Stimulated activated CD8-positive, alpha-beta memory T cell treated with anti-CD3 and anti-CD28 coated beads, Interleukin-2, amount 100 ng/mL, for 48 hours (primary cell): ENCODE measurements at places on chromosomes 6 and 20.

DNA sequence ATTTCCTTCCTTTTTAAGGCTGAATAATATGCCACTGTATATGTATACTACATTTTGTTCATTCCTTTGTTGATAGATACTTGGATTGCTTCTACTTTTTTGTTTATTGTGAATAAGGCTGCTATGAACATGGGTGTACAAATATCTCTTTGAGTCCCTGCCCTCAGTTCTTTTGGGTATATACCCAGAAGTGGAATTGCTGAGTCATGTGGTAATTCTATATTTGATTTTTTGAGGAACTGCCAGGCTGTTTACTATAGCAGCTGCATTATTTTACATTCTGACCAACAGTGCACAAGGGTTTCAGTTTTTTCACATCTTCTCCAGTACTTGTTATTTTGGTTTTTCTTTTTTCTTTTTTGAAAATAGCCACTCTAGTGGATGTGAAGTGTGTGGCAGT is 34.1 kb downstream of the CDS2 start:
- DNase-seq: no peak

GRCh38 chr6:71476371-71476770 is 187.8 kb downstream of the OGFRL1 start:
- no peak for DNase-seq

- no peak for DNase-seq
Observed at GRCh38 chr6:46642928-46643751, 9.5 kb downstream of the CYP39A1 start.

DNA sequence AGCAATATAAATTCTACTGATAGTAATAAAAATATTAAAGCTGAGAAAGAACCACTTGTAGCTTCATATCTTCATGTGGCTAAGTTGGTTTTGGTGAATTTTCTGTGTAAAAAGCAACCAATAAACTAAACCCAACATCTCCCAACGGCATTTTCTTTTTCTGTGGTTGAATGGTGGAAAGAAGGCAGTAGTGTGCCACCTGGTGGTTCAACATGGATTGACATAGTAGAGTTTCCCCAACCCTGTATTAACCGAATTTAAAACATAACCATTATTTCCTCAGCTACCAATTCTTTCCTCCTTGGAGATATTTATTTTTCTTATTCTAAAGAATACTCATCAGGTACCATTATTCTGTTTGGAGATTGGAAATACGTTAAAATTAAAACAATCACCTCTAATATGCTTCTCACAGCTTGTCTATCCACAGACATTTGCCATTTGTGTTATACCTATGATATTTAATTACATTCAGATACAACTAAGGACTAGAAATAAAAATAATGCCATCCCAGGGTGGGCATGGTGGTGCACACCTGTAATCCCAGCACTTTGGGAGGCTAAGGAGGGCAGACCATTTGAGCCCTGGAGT is 117.1 kb upstream of the EEF1E1 start:
- DNase-seq: no peak

- peak; percentile 47 for DNase-seq
Observed at GRCh38 chr6:3410385-3411360, 46.2 kb downstream of the SLC22A23 start.

GRCh38 chr20:44092551-44093248 is 94.3 kb downstream of the JPH2 start:
- DNase-seq: no peak

- peak; percentile 3 for DNase-seq
Observed at GRCh38 chr6:107132330-107132954, 17.1 kb upstream of the BEND3 start.

DNA sequence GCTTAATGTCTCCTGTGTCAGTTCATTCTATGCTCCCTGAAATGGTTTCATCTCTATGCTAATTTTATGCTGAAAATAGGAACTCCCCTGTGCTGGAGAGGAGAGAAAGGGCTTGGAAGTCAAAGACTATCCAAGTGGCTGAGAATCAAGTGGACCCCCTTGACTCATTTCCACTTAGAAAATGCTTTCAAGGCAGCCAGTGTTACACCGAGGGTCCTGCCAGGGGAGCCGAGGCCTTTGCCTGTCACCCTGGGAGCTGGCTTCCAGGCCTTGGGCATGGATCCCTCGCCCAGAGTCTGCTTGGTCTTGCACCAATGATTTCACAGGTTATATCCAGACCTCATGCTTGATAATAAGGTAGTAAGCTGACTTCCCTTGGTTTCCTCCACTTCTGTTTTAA is 342.6 kb downstream of the NRN1 start:
- DNase-seq: no peak

DNA sequence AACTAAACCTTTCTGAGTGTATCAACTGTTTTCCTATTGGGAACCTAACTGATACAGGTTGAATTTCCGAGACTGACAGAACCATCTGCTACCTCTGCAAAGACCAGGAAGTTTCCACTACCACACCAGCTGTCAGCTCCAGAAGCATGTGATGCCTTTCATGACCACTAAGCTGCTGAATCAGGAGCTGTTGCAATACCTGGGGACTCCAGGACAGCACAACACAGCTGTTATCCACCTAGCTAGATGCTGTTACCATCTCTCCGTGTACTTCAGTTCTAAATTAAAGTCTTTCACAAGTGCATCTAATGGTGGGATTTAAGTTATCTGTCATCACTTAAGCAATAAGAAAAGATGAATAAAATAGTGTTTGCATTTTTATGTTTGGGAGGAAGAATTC is 158.2 kb upstream of the IMPG1 start:
- DNase-seq: no peak

- DNase-seq: no peak
Observed at GRCh38 chr6:118758946-118759345, 107.6 kb upstream of the CEP85L start.

DNA sequence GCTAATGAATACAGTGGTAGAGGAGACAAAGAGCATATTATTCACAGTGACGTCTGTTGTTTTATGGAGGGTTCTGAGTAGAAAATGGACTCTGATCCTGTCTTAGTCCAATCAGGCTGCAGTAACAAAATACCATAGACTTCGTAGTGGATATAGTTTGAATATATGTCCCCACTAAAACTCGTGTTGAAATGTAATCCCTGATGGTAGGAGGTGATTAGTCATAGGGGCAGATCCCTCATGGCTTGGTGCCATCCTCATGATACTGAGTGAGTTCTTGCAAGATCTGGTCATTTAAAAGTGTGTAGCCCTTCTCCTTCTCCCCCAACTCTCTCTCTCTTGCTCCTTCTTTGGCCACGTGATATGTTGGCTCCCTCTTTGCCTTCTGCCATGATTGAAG is 82.5 kb downstream of the CD83 start:
- no peak for DNase-seq

- DNase-seq: no peak
Observed at GRCh38 chr6:62998022-62998421, 213.2 kb upstream of the FKBP1C start.

- no peak for DNase-seq
Observed at GRCh38 chr6:28653876-28654275, 128.2 kb downstream of the GPX5 start.

GRCh38 chr6:56227071-56227879 is 20.1 kb downstream of the COL21A1 start:
- no peak for DNase-seq

DNA sequence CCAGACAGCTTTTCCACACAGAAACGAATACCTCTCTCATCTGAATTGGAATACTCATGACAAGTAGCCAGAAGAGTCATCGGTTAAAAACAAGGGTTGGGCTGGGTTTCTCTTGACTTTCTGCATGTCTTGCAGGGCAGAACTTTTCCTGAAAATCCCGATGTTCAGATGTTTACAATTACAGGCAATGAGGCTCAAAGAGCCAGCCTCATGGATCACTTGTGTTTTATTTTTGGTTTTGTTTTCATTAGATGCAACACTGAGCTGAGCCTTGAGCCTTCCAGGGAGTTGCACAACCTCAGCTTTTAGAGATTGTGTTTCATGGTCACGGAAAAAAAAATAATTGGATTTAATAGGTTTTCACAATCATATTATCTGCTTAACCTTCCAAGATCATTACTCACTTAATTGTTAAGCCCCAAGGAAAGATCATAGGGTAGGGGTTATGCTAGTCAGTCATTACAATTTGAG is 288.1 kb upstream of the PRDM1 start:
- DNase-seq: no peak

DNA sequence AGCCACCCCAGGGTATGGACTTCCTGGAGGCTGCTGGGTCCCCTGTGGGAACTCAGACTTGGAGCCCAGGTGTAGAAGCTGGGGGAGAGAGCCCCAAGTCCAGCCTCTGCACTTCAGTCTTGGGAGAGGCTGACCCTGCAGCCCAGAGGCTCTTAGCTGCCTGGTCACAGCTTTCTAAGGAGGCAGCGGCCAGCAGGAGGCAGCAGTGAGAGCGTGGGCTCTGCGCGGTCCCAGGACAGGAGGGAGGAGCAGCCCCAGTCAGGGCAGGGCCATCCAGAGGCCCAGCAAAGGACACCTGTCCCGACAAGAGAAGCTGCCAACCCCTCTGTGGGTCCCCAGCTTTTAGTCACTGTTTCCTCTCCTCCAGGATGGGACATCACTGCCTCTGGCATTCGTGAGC is 9.4 kb downstream of the TREML2 start:
- DNase-seq: no peak

DNA sequence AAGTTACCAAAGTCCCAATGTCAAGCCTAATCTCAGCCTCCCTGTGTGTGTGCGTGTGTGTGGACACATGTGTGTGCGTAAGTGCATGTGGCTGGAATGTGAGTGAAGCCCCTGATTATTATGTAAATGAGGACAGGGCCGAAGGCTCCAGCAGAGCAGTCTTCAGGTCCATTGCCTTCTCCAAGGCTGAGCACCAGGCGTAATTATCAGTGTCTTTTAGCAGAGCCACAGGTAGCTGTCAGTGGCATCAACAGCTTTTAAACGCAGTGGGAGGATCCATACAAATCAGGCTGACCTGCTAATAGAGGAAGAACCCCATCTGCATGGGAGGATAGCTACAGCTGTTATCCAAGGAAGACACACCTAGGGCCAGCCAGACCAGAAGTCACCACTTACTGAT is 324.3 kb upstream of the MOCS1 start:
- no peak for DNase-seq

DNA sequence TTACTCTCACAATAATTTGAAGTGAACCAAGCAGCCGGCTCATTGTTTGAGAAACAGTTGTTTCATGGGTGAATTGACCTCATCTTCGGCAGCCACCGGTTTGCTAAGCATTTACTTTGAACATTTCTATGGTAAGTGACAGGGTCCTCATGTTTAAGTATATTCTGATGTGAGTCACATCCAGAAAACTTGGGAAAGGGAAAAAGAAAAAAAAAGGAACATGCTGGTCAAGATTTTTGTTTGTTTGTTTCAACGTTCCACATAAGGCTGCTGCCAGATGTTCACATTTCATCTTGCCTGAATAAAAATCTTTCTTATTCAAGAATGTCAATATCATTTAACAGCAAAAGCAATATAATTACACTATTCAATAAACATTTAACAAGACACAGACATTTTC is 55.0 kb upstream of the EXOC2 start:
- DNase-seq: no peak

DNA sequence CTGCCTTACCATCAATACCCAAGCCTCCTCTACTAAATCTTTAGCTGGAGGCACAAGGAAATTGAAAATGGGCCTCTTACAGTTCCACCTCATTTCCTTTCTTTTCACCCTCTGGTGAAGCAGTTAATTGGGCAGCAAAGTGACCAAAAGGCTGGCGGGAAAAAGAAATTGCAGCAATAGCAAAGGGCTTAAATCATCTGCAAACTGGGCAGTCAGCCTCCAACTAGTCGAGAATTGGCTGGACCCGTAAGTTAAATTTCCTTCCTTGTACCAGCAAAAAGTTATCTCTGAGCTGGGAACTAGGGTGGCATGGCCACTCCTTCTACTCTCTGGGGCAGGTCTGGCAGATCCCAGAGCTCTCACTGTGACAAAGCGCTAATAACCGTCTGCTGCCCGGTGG is 33.5 kb downstream of the GHRH start:
- no peak for DNase-seq

- DNase-seq: no peak
Observed at GRCh38 chr6:131285548-131285947, 150.3 kb downstream of the AKAP7 start.

- no peak for DNase-seq
Observed at GRCh38 chr20:4328541-4328940, 313.2 kb upstream of the RNF24 start.

DNA sequence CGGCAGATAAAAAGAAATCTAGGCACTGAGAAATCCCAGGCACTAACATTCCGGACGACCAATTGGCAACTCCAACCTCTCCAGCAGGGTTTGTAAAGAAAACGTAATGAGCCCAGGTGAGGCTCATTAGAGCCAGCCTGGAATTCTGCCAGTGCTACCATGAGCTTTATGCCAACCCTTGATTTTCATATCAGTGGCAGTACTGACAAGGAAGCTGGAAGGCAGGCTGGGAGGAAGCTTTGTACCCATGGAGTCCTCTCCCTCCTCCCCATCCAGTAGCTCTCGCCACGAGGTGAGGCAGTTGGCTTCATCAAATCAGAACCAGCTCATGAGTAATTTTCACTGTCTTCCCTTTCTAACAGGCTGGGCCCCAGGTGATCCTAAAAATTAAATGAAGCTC is 250.2 kb downstream of the ZNF217 start:
- DNase-seq: no peak

GRCh38 chr6:131226459-131227157 is 91.3 kb downstream of the AKAP7 start:
- DNase-seq: no peak

- no peak for DNase-seq
Observed at GRCh38 chr6:13216236-13217014, 111.9 kb downstream of the TBC1D7 start.

DNA sequence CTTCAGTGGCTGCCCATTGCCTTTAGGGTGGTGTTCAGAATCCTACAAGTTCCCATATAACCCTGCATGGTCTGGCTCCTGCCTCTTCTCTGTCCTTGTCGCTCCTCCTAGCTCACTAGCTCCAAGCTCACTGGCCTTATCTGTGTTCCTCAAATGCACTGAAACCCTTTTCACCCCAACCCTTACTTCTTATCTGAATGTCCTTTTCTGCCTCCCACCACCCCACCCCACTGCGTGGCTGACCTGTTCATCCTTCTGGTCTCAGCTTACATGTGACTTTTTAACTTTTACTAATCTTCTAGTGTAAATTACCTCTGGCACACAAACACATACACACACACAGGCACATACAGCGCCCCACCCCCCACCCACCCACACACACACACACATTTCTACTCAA is 41.0 kb upstream of the GLP1R start:
- no peak for DNase-seq

DNA sequence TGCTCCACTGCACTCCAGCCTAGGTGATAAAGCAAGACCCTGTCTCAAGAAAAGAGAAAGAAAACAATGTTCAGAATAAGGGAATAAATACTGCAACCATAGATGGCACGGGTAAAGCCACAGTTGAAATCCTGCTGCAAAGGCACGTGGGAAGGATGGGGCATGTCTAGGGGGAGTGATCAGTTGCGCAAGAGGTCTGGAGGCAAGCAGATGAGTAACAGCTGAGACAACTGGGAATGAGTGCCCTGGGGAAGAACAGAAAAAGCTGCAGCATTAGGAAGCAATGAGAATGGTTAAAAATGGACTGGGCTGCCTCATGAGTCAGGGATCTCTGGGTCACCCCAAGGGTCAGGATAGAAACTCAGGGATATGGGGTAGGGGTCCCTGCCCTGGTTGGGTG is 96.3 kb downstream of the GMPR start:
- no peak for DNase-seq
